ENCODE measurements at places on chromosomes 16 and 17.

DNA sequence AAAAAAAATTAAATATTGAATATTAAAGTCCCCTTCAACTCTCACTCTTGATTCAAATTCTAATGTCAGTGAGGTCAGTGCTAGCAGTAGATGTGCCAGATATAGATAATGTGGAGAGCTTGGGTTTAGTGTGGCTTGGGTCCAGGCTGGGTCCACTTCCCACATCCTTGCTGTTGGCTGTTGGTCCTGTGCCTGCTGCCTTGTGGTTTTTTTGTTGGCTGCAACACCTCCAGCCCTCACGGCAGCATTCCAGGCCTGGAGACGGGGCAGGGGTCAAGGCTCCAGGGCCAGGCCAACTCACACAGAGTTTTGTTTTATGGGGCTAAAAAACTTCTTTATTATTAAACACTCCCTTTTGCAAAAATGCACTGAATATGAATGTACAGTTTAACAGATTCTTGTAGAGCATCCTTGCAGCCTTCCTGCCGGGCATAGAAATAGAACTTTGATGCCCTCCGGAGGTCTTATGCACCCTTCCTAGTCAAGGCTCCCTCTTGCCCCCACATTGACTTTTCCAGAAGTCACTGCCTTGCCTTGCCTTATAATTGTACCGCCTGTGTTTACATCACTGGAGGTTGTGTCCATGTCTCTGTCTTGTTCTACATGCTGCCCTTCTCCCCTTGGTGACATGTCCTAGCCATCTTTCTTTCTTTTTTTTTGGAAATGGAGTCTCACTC lies 25.5 kb upstream of the MYO15B start:
- DNase-seq, result no peak

GRCh38 chr16:67405336-67405735 lies 10.9 kb downstream of the ZDHHC1 start:
- no peak for DNase-seq

GRCh38 chr17:238071-238963 lies 56.9 kb upstream of the DOC2B start:
- DNase-seq, result no peak

DNA sequence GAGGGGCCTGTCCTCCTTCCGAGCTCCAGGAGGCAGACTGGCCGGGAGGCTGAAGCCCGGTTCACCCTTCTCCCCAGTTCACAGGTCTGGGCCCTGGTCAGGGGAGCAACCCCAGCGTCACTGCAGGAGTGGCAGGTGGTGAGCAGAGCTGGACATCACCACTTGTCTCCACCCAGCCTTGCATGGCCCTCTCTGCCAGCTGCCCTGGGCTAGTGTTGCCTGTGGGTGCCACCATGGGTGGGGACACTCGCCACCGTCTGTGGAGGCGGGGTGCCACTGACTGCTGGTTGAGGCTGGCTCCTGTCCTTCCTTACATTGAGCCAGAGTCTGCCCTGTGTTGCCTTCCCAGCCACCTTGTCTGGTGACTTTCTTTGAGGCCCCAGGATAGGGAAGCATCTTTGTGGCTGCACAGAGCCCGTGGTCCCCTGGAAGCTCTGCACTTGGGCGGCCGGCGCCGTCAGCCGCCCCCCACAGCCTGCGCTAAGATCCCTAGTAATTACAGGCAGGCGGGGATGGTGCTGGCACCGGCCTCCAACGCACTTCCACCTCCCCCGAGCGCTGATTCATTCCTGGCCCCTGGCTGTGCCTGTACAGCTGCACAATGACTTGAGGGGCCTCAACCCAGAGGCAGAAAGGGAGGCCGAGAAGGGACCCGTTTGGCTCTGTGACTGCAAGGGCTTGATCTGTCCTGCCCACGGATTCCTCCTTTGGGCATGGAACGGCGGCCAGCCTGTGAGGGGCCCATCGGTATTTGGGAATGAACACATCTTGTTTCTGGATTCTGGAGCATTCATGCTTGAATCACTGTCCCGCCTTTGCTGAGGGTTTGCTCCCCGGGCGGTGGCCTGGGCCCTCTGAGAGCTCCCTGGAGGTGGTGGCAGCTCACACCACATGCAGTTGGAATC lies 5.2 kb downstream of the BAIAP2 start:
- DNase-seq, result no peak

GRCh38 chr16:72125635-72126428 lies 32.2 kb downstream of the DHX38 start:
- DNase-seq, result no peak

GRCh38 chr17:78176548-78177025 lies 8.2 kb downstream of the SYNGR2 start:
- no peak for DNase-seq

GRCh38 chr17:51646539-51646938 lies 386.2 kb downstream of the UTP18 start:
- DNase-seq, result no peak

- DNase-seq, result no peak
These were observed 5.1 kb upstream of the HEXIM1 start for GRCh38 chr17:45143094-45143670.
